Right cardiac atrium (tissue), 5 donors: ENCODE measurements at places on chromosomes 16 and 17. TPM values are rescaled to one million over a fixed set of nuclear protein-coding genes. Genes with fewer than 3 reads are reported as not detected.

Gene CCL1
- not detected for total RNA-seq

- no peak for DNase-seq
Measured at GRCh38 chr16:2585651-2586081, 47.8 kb downstream of the PDPK1 start.

GRCh38 chr16:75065149-75065505, 51.5 kb downstream of the LDHD start:
- DNase-seq = no peak

DNA sequence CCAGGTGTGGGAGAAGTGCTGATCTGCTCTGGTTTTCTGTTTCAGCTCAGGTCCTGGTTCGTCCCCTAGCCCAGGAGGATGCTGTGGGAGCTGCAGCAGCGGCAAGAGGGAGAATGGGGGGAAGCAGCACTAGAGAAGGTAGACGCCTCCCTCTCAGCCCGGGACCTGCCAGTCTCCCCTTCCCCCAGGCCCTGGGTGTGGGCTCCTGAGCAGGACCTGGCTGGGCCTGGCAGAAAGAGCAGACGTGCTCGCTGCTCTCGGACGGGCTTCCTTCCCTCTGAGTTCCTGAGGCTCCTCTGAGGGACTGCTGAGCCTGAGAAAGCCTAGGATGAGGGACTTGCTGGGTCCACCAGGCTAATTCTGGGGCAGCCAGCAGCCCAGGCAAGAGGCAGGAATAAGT, 3.1 kb downstream of the PRCD start:
- no peak for DNase-seq

- no peak for DNase-seq
Measured at GRCh38 chr17:63881935-63882601, at the start of gene GH2. TSS of gene GH2 (minus strand) at chr17:63881944. CDS start at chr17:63881801, 143 bp downstream.
